ENCODE measurements at places on chromosomes 3 and 15.

DNA sequence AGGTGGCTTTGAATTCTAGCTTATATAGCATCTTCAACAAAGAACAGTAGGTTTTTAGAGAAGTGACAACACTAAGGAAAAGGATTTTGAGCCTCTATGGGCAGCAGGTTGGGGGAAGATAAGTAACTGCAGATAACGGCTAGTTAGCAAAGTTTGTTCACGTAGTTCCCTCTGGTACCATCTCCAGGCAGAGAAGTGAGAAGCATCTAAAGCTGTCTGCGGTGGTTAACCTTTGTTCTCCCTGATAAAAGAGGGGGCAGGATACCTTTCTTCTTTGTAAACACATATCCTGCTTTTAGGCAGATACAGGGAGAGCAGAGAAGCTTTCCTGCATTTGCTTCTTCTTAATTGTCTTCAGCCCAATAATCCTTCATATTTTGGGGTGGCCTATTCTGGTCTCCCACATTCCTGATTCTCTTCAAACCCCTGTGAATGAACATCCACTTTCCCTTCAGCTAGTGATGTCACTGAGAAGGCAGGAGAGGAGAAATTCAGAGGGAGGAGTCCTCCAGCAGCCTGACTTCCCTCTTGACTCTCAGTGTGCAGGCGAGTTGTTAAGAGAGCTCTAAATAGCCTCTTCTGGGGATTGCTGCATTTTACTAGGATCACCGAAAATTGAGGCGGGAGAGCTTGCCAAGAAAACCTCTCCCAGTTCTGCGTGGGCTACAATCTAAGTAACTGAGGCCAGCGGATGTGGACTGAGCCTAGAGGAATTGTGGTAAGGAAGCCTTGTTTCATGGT, 393.7 kb upstream of the C2CD4B start:
- no peak for DNase-seq

GRCh38 chr3:4497005-4497692, 4.0 kb downstream of the ITPR1 start:
- no peak for DNase-seq

- DNase-seq, result peak; percentile 30
Observed at GRCh38 chr15:90099072-90099867, 3.0 kb downstream of the IDH2 start.

DNA sequence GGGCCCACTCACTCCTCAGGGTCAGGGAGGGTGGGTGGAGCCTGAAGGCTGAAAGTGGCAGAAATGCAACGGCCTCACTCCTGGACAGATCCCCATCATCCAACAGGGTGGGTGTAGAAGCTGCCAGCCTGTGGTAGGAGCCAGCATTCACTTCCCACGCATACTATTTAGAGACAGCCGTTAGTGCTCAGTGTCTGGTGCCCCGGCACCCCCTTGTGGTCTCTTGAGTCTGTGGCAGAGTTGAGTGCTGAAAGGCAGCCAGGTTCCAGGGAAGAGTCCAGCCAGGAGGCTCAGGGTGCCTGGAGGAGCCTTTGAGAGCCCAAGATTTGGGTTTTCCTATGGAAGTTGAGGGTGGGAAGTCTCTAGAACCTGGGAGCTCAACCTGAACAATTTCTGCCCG, 2.1 kb upstream of the GNAT1 start:
- no peak for DNase-seq

DNA sequence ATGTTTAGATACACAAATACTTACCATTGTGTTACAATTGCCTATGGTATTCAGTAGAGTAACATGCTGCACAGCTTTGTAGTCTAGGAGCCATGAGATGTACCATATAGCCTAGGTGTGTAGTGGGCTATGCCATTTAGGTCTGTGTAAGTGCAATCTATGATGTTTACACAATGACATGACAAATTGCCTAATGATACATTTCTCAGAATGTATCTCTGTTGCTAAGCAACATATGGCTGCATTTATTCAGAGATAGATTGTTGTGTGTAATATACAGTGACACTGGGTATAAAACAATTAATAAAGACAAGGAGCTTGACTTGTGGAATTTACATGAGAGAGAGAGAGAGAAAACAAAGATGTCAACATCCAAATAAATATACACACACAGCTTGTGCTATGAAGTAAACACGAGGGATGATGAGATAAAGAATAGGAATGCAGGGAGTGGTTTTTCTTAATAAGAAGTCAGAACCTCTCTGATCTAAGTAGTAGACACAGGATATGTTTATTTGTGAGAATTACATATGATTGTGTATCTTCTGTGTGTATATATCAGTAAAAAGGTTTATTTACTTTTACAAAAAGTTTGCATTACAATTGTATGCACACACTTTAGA, 110.0 kb downstream of the KCNAB1 start:
- DNase-seq, result no peak

GRCh38 chr3:48119505-48120193, 68.6 kb downstream of the CDC25A start:
- DNase-seq, result no peak

DNA sequence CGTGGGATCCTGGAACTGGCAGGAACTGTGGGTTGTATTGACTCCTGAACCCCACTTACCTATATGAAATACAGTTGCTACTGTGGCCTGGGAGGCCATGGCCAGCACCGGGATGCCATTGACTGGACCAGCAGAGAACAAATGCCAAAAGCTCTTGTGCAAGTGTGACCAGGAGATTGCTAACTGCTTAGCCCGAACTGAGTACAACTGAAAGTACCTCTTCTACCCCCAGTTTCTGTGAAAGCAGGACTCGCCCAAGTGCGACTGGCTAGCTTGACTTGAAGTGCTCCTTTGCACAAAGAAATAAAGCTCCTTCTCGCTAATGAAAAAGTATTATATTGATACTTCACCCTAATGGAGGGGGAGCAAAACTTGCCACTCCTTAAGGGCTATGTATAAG, 101.3 kb upstream of the ATP11B start:
- DNase-seq, result no peak

- no peak for DNase-seq
Observed at GRCh38 chr3:190339130-190339529, 16.9 kb upstream of the CLDN1 start.

- DNase-seq, result no peak
Observed at GRCh38 chr3:153355559-153355958, 193.5 kb downstream of the RAP2B start.

- no peak for DNase-seq
Observed at GRCh38 chr3:106823701-106824100, 553.5 kb upstream of the CCDC54 start.

- no peak for DNase-seq
Observed at GRCh38 chr3:48394391-48394790, 22.4 kb downstream of the FBXW12 start.

DNA sequence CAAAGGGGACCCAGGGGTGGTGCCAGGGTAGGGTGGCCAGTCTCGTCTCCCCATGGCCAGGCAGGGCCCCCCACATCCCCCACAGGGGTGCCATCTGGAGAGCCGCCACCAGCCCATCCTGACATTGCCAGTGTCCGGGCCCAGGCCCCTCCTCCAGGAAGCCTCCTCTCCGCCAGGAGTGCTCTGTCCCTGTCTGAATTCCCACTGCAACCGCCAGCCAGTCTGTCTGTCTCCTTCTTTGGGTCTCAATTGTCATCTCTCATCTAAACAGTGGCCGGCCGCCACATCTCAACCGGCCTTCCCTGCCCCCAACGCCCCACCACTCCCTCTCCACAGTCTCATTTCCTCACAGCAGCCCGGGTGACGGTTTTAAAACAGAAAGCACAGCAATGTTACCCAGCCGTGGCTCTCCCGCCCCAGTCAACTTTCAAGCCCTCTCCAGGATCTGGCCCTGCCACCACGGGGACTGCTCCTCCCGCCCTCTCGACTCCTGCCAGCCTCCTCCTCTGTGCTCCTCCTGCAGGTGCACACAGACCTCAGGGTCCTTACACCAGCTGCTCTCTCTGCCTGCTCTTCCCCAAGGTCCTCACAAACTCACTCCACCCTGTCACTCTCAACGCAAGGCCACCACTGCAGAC, 57.0 kb downstream of the IQSEC1 start:
- DNase-seq, result peak; percentile 31

DNA sequence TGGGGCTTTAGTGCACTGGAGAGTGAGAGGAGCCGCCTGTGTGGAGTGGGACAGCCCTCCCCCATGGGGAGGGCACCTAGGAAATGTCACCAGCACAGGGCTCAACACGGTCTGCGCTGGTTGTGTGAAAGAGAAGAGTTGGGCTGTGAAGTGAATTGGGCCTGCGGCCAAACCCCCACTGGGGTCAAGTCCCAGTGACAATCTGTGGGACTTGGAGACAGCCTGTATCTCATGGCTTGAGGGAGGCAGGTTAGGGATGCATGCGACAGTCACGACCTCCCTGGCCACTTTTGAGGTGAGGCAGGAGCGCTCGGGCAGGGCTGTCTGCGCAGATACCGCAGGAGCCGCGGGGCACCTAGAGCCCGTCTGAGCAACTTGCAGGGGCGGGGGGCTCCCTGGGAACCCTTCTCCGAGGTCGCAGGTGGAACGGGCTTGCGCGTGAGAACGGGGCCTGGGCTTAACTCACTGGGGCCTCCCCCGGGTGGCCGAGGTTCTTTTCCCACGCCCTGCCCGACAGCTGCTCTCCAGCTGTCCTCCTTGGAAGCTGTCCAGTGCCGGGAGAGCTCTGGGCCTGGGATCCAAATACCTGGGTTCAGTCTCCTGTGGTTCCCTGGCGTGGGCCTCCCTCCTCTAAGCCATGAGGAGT, 77.4 kb downstream of the SNRK start:
- DNase-seq, result no peak

DNA sequence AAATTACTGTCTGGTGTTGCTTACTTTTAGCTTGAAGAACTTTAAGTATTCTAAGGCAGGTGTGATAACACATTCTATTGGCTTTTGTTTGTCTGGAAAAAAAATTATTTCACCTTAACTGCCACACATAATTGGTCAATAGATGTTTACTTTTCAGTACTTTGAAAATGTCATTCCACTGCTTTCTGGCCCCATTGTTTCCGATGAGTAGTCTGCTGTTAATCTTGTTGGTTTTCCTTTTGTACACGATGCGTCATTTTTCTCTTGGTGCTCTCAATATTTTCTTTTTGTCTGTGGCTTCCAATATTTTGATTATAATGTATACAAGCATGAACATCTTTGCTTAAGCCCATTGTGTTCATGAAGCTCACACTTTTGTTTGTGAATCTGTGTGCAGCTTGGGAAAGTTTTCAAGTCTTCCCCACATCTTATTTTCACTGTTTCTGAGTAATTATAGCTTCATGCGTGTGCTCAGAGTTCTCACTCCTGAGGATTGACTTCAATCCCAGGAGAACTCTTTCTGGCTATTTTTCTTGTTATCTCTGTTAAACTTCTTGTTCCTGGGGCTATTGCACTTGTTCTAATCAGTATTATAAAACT, 664.7 kb downstream of the IGSF11 start:
- DNase-seq, result no peak

- no peak for DNase-seq
Observed at GRCh38 chr3:189708375-189708774, 77.2 kb downstream of the TP63 start.

GRCh38 chr15:87502173-87502572, 754.4 kb downstream of the NTRK3 start:
- no peak for DNase-seq

DNA sequence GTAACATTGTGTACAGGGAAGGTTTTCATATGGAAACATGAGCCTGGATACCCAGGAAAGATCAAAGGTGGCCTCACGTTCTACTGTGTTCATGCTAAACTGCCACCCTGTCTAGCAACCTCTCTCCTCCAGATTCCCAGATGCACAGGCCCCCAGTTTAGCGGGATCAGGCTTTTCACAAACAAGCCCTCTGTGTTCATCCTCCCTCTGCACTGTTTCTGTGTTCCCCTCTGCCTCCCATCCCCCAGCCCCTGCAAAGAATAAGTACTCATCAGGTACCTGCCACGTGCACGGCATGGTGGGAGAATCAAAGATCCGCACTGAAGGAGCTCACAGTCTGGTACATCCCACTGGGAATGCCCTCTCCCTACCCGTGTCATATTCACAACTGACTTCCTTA, 46.1 kb downstream of the TMEM266 start:
- DNase-seq, result no peak

DNA sequence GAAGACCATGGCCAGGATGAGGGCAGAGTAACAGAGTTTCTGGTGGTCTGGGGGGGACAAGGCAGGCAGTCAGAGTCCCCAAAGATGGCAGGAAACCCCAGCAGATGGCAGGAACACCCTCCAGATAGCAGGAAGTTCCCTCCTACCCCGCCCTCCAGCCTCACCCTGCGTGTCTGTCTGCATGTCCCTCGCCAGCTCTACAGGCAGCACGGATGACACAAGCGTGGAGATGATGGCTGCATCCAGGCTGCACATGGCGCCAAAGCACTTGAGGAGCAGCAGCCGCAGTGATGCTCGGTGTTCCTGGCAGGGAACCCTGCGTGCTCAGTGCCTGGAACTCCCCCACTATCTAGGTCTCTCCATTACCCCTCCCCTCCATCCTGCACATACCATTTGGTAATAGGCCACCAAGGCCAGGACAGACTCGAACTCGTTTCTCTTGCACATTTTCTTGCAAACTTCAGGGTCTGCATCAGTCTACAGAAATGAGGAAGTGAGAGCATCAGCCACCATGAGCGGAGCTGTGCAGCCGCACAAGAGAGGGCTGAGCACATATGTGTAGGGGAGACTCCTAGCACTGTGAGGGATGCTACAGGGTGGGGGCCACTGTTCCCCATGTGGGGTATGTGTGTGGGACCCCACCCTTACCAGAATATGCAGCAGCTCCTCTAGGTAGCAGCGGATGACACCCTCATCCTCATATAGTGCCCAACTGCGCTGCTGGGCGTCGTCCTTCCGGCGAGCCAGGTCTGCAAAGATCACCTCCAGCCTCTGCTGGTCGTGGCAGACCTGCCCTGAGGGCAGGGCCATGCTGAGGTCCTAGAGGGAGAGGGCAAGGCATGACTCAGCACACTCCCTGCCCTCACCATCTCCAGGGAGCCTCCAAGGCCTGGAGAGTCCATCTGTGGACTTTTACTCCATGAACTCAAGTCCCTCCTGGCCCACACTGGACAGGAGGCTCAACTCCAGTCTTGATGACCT, 6.0 kb downstream of the NCKIPSD start:
- DNase-seq, result no peak

DNA sequence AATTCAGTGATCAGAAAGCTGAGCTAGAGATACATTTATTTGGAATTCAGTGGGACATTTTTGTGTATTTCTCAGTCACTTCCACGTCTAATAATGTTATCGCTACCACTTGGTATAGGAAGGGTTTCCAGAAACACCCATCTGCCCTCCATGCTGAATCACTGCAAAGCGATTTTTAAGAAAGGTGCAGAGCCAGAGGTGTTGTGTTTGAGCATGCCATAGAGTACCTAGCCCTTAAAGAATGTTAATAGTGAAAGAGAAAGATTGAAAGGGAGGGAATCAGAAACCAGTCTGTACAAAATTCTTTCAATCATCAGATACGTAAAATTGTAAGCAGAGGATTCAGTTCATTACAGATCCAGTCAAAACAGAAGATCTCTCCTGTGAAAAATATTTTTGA, 80.1 kb upstream of the ARL6 start:
- no peak for DNase-seq

GRCh38 chr3:183353421-183353820, 75.0 kb downstream of the MCF2L2 start:
- DNase-seq, result no peak
